ELR (cell line): ENCODE measurements at places on chromosomes 6 and 20.

GRCh38 chr20:50595988-50596693 lies 86.0 kb downstream of the PTPN1 start:
- peak; percentile 50 for DNase-seq

DNA sequence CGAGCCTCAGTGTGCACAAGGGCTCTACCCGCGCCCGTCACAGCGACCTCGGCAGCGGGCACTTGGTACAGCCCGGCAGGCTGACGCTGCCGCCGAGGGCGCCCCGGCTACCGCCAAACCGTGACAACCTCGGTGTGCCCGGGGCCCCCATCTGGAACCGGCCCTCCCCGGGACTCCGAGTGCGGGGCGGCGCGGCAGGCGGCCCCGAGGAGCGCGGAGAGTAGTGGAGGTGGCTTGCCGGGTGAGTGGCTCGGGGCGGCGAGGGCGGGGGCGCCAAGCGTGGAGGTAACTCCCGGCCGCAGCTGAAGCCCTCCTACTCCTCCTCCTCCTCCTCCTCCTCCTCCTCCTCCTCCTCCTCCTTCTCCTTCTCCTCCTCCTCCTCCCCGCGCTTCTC lies at the start of gene ISM1:
Gene ISM1 (plus strand): TSS at position 371 of the 394 bp plus-strand sequence. CDS start 503 bp downstream, outside the sequence.
- DNase-seq = no peak

DNA sequence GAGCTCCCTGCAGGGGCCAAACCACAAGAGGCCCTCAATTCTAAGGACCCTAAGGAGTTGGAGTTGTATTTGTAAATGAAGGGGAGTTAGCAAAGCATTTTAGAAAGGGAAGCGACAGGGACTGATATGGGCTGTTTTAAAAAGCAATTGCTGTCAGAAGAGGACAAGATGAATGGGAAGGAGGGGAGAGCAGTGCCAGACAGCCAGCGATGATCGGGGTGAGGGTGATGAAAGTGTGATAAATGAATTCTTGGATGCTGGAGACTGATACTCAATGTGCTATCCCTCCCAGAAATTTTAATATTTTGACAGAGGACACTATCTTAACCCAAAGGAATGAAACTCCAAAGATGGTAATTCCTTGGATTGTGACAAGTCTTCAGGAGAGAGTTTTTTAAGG lies 289.2 kb downstream of the CLIC5 start:
- no peak for DNase-seq

DNA sequence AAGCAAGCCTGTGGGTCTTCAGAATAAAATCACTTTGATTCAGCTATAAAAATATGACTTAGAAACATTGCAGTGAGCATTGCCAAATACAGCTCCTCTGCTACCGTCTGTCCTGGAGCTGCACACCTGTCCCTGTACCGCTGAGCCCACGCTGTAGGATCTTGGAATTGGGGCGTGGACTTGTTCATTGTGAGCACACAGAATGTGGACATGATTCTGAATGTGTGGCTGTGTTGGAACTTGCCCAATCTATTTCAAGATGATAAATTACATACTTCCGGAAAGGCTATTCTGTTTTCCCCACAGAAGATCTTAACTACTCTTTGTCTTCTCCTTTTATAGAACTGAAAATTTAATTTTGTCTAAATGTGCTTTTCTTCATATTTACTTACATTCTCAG lies 107.3 kb downstream of the UST start:
- no peak for DNase-seq

DNA sequence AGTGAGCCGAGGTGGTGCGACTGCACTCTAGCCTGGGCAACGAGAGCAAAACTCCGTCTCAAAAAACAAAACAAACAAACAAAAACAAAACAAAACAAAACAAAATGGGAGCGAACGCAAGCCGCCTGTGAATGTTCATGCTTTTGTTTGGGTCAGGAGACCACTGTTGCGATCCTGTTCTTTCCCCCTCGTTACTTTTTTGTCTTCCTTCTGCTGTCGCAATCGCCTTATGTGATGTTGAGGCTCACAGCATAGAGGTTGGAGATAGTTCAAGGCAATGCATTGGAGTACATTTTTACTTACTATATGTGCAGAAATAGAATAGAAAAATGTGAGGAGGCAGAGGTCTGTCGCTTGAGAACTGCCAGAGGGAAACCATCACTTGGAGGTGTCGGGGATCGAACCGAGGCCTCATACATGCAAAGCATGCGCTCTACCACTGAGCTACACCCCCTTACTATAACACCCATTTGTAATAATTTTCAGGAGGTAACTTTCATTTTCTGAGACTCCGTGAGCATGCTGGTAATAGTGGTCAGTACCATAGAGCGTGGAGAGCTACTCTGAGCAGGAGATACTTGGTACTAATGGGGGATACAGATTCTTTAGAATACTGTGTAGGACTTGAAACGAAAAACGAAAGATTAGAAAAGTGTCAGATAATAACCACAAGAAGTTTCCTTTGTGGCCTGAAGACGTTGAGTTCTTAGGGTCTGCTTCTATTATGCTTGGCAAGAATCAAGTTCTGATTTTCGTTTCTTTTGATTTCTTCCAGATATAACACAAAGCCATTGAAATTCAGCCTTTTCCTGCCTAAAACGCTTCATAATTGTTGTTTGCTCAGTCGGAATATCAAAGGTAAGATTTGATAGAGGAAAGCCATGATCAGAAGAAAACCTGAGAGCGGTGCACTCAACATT lies 121.1 kb downstream of the TRIM27 start:
- peak; percentile 90 for DNase-seq

DNA sequence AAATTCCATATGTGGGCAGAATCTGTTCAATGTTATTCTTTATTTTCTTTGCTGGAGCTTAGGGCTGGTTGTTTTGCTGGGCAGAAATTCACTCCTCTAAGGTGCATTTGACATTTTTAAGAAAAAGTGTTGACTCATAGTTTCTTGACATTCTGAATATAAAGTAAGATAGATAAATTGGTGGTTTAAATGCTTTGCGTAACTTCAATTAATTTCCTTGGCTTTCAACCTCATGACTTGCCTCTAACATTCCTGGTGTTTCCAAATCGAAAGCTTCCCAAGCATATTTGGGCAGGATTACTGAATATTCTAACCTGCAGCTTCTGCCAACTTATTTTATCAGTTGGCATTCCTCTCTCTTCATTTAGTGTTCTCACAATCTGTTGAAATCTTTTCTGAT lies 718.7 kb upstream of the ADGRB3 start:
- no peak for DNase-seq

GRCh38 chr20:35004749-35005462 lies 49.2 kb downstream of the MYH7B start:
- DNase-seq = no peak

DNA sequence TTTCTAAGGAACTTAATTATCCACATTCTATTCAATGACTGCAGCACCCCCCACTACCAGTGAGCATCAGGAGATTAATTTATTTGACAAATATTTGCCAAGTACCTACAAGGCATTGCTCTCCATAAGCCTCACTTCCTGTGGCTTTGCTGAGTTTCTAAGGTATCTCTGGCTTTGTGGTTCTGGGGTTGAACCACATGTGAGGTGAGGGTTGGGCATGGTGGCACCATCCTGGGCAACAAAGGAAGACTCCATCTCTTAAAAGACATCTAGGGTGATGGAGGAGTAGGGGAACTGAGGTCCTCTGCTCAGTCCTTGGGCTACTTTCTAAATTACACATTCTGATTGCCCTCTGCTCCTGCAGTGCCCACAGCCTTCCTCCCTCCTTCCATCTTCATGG lies 25.5 kb upstream of the WFDC2 start:
- no peak for DNase-seq

DNA sequence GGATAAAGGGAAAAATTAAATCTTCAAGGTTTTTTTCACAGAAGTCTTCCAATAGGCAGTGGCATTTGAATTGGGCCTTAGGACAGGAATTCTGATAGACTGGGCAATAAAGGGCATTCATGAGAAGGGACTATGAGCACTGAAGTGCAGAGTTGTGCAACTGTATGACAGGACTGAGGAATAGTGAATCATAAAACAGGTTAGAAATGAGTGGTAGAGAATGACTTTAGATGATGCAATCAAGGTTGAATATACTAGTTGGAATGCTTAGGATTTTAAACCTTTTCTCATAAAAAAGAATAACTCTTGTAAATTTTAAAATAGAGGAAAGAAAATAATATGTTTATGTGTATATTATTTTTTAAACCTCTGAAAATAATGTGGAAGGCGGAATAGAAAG lies 944.7 kb downstream of the PHF3 start:
- DNase-seq = no peak

DNA sequence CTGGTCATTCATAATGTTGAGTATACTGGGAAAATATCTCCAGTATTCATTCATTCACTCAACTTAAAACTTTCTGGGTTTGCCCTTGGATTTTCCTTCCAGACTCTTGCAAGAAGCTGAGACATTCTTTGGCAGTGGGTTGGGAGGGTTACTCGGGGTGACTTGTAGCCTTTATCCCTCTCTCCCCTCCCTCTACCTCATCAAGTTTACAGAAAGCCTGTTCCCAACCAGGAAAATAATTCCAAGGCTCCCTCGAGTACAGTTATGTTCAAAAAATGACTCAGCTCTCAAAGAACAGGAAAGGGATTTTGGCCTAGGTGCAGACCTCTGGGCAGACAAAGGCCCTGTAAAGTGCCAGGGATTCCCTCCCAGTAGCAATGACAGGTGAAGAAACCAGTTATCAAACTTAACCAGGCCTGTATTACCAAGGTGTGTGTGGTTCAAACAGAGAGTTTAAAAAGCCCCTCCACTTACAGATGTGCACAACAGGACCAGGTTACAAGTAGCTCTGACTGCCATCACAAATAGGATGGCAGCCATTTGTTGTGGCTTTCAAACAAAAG lies 22.2 kb downstream of the FKBP1A start:
- DNase-seq = no peak

DNA sequence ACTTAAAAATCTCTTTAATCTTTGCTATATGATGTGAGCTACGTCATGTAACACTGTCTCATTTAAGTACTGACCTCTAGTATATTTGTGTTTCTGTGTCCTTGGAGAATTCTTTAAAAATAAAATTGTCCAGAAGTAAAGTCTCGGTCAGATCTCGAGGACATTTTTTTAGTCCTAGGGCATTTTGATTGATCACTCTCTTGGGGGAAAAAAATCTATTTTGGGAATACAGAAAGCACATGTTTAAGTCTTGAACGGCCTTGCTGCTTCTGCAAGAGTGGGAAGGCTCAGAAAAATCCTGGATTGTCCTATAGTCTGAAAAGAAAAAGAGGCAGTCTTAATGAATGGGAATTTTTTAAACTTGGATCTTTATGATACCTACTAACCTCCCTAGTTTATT lies 234.3 kb downstream of the UTRN start:
- no peak for DNase-seq

DNA sequence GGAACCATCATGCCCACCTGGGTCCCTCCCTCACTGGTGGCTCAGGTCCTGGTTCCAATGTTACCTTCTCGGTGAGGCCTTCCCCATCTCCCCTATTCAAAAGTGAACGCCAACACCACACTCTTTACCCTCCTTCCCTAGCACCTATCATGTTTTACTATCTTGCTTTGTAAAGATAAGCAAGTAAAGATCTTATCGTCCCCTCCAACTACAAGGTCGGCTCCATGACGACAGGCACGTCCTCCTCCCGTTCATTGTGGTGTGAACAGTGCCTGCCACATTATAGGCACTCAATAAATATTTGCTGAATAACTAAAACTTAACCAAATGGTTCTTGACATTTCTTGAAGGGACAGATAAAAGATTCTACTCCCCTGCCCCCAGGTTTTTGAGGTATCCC lies 147.1 kb downstream of the PREX1 start:
- DNase-seq = no peak
